ENCODE measurements at places on chromosomes 3 and 15.

GRCh38 chr15:43277231-43277823, 10.6 kb upstream of the TGM5 start:
- no peak for DNase-seq

- DNase-seq: no peak
Measured at GRCh38 chr15:58386641-58387040, 45.1 kb upstream of the LIPC start.

GRCh38 chr3:178703268-178703975, 167.2 kb downstream of the KCNMB2 start:
- no peak for DNase-seq

DNA sequence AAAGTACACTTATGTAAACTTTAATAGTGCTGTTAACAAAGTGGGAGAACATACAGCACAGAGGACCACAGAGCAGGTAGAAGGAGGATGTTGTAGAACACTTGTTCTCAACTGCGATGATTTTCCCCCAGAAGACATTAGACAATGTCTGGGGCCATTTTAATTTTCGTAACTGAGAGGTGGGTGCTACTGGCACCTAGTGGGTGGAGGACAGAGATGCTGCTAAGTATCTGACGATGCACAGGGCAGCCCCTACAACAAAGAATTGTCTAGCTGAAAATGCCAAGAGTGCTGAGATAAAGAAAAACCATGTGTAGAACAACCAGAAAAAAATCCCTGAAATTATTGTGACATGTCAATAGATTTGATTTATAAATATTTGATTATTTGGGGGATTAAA, 5.0 kb upstream of the KBTBD8 start:
- no peak for DNase-seq

- no peak for DNase-seq
Measured at GRCh38 chr3:183455089-183455488, 26.7 kb upstream of the MCF2L2 start.

DNA sequence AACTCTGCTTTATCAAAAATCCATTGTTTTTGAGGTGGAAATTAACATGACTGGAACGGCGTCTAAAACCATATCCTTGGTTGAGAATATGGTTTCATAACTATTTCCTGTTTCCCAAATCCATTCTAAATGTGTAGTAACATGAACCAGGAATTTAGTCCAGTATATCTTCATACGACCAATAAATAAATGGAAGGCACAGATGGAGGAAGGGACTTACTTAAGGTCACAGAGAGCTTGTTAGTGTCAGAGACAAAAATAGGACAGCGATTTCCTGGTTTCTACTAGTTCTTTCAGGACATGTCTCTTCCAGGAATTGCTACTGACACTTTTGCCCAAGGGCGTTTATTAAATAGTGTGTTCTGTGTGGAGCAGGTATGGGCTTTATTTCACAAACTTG, 41.2 kb downstream of the HES1 start:
- DNase-seq: no peak

GRCh38 chr3:177340243-177340830, 143.1 kb upstream of the TBL1XR1 start:
- no peak for DNase-seq

GRCh38 chr15:56242576-56243162, 1.0 kb downstream of the RFX7 start:
- DNase-seq: no peak

DNA sequence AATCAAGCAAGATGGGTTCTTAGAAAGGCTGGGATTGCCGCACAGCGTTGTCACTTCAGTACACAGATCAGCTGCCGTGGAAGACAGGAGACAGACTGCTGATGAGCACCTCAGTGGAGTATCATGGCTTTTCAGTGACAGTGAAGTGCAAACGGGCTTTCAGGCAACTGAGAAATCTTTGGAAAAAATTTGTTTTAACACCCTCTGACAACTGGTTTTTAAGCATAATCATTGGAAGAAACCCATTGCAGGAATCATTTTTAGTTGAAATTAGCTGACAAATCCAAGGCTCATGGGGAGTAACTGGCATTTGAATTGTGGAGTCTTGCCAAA, 418.8 kb downstream of the OTOL1 start:
- no peak for DNase-seq

- DNase-seq: no peak
Measured at GRCh38 chr3:186210852-186211500, 102.1 kb upstream of the ETV5 start.

- DNase-seq: no peak
Measured at GRCh38 chr3:182364723-182365650, 428.3 kb upstream of the ATP11B start.

DNA sequence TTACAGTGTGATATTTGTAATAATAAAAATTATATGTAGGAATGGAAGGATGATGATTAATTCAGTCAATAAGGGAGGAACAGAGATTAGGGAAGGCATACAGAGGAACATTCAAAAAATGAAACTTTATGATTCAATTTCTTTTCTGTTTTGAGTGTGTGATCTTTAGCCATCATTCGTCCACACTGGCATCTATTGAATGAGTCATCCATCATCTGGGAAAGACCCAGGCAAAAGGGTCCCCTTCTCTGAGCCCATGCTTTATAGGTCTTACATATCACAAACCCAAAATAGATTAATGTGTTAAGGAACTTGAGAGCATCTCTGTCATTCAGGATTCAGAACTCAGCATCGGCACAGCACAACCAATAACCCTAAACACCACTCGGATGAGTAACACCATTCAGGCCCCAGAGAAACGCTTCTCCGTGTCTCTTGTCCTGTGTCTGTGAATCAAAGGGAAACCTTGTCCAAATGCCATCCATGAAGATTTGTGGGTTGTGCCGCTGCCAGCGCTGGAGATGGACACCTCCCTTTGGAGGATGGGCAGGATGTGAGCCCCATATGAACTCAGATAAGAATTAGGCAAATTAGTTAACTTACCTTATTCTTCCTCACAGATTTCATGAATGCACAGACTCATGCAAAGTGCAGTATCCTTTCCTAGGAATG, 21.7 kb upstream of the TPM1 start:
- no peak for DNase-seq

DNA sequence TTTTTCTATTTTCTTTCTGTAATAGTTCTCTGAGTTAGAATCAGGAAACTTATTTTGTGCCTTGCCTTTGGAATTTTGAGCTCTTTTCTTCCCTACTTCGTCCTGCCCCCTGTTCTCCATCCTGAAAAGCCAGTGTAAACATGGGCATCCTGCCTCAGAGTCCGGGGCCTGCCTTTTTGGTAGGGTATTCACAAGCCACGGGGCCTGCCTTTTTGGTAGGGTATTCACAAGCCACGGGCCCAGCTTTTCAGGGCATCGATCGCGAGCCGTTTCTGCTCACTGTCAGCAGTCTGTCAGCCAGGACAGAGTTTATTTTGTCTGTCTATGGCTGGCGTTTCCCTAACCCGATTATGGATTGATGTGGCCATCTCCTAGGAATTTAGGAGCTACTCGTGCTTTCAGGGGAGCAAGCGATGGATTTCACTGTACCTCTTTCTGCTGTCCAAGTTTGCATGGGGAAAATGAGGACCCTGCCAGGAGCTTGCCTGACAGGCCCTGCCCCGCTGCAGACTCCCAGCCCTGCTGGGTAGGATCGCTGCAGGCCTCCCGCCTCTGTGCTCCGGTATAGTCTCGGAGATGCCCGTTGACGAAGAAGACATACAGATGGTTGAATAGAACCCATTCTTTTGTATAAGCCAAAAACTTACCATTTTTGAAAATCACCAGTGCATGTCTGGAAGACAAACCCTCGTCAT, 12.8 kb downstream of the SYNM start:
- DNase-seq: no peak
